Amygdala (tissue), 56 donors: ENCODE measurements at places on chromosomes 16 and 17.

DNA sequence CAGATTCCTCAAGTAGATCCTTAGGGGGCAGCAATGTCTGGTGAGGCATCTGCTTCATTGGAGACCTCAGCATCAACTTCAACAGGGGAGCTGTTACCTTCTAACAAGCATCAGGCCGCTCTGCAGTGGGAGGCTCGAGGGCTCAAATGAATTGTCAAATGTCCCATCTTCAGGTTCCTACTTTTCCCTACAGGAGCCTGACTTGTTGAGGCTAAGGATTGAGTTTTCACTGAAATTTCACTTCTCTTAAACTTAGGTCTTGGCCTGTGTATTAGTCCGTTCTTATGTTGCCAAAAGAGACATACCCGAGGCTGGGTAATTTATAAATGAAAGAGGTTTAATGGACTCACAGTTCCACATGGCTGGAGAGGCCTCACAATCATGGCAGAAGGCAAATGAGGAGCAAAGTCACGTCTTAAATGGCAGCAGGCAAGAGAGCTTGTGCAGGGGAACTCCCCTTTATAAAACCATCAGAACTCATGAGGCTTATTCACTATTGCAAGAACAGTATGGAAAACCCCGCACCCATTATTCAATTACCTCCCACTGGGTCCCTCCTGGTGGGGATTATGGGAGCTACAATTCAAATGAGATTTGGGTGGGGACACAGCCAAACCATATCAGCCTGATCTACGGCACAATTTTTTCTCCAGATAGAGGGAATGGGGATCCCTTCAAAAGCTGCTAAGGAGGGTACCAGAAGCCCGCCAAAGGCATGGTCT lies 5.1 kb upstream of the CD300LD start:
- DNase-seq: no peak

DNA sequence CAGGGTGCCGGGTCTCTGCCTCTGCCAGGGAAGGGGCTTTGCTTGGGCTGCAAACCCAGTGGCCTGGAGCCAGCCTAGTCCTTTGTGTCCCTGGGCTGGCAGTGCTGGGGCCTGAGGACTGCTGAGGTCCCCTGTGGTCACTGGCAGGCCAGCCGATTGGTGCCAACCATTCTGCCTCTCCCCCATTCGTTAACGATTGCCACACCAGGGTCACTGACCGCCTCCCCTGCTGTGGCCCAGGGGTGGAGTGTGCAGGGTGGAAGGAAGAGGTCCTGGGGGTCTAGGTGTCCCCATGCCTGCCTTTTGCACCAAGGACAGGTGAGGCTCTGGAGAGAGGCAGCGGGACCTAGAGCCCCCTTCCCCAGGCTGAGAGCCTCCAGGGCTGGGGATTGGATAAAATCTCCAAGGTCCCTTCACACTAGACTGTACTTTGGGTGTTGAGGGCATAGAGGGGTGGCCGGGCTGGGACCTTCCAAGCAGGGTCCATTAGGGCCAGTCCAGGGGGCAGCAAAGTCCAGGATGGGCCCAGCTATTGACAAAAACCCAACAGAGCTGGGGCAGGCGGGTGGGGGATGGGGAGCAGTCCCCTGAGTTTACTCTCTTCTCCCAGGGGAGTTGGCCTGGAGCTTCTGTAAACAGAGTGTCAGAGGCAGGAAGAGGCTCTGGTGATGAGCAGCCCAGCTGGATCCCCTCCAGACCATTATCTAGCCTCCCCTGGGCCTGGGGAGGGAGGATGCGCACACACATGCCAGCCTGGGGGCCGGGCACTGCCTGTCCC lies 1.1 kb downstream of the VASN start:
- peak; percentile 17 for DNase-seq

DNA sequence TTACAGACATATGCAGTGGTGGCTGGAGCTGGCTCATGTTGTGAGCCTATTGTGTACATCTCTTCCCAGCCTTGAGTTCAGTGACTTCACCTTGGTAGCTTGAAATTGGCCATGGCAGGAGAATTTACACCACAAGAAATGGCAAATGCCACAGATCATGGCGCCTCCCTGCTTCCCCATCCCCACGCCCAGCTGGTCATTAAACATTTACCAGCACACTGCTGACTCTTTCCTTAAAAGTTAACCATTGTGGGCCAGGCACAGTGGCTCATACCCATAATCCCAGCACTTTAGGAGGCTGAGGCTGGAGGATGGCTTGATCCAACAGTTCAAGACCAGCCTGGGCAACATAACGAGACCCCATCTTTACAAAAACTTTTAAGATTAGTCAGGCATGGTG lies 22.6 kb upstream of the ITGB4 start:
- no peak for DNase-seq

DNA sequence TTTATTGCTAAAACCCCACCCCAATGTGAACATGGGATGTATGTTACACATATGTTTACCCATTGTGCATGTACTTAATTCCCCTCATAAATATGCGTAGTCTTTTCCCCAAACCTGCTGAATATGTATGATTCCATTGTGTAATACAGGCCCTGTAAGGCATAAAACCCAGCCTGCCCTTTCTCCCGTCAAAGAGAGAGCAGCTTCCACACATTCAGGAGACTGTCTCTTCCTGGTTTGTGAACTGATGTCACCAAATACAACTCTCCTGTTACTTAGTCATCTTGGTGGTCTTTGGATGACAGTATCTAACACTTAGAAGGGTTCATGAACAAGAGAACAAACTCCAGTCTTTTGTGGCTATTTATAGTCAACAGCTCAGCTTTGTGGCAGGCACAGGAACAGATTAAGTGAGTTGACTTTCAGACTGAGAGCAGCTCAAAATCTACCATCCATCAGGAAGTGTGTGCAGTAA lies 24.7 kb upstream of the TMC7 start:
- no peak for DNase-seq

DNA sequence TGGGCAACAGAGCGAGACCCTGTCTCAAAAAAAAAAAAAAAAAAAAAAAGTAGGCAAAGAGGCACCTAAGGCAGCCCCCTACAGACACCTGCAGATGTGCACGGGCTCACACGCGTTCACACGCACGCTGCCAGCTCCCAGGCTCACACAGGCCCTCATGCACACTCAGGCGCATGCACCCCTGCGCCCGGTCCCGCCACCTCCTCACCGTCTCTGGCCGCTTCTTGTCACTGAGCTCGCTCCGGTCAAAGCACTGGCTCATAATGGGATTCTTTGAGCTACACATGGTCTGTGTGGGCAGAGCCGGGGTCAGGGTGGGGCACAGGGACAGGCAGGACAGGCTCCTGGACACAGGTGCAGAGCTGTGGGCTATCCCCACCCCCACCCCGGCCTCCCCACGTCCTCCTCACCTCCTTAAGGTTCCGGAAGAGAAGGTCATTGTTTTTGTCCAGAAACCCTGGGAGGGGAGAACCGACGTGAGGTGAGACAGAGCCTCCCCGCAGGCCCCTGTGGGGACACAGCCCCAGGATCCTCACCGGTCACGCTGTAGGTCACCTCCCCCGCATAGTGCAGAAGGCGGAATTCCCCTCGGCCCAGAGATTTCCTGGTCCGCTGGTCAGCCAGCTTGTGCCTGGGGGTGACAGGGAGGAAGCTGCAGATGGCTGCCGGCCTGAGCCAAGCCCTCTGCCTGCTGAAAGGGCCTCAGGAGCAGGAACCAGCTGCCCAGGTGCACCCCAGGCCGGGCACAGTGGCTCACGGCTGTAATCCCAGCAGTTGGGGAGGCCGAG lies 17.9 kb downstream of the MYO1C start:
- DNase-seq: no peak

DNA sequence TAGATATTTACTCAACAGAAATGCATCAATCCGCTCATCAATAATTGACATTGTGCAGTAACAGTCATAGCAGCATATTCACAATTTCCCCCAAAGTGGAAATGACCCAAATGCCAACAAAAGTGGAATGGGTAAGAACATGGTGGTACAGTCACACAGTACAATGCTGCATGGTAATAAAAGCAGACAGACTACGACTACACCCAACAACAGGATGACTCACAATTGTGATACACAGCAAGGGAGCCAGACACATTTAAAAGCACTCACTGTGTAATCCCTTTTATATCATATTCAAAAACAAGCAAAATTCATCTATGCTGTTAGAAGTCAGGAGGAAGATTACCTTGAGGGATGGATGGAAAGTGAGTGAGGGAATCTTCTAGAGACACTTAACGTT lies 76.5 kb upstream of the NUDT7 start:
- DNase-seq: no peak

- no peak for DNase-seq
These were observed 510 bp downstream of the CRISPLD2 start for GRCh38 chr16:84820305-84820684.

DNA sequence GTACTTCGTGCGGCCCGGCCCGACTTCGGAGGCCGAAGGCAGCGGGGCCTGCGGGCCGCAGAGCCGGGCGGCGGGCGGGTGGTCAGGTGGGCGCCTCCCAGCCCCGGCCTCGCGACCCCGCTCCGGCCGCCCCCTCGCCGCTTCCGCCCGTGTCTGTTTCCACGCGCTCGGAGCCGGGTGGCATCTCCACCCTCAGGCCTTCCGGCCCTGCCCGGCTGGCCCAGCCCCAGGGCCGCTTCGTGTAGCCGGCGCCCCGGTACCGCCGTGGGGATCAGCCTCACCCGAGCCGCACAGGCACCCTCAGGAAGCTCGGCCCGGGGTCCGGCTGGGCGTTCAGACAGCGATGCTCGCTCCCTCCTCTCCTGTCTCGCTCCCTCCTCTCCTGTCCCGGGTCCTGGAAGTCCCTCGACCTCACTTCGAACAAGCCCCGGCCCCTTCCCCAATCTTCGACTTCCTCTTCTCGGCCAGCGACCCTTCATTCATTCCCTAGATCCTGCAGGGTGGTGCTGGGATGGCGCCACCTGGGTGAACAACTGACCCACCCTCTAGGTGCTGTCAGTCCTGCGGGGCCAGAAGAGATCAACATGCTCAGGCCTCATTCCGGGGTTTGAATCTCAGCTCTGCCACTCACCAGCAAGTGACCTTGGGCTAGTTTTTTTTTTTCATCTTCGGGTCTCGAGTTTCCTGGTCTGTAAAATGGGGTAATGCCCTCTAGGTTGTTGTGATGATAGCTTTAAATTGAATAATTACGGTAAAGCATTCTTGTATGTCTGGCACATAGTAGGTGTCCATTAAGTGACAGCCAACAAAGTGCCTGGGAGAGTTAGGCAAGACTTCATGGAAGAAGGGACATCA lies 610 bp downstream of the VPS4A start:
- DNase-seq: no peak

GRCh38 chr16:25052530-25052929 lies 37.4 kb upstream of the ARHGAP17 start:
- DNase-seq: no peak

DNA sequence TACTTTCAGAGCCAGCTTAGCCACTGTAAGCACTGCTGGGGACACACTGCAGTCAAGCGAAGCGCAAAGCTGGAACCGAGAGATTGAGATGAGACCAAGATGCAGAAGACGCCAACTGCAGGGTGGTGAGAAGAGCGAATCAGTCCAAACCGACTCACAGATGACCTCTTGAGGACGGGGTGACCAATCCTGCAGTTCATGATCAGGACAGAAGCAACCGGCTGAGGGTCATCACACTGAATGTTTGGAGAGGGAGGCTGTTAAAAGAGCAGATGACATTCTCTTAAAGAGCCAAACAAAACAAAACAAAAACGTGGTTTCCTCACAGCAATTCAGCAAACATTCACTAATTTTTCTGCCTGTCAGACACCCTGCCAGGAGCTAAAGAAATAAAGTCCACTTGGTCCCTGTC lies 8.5 kb downstream of the HASPIN start:
- DNase-seq: no peak

DNA sequence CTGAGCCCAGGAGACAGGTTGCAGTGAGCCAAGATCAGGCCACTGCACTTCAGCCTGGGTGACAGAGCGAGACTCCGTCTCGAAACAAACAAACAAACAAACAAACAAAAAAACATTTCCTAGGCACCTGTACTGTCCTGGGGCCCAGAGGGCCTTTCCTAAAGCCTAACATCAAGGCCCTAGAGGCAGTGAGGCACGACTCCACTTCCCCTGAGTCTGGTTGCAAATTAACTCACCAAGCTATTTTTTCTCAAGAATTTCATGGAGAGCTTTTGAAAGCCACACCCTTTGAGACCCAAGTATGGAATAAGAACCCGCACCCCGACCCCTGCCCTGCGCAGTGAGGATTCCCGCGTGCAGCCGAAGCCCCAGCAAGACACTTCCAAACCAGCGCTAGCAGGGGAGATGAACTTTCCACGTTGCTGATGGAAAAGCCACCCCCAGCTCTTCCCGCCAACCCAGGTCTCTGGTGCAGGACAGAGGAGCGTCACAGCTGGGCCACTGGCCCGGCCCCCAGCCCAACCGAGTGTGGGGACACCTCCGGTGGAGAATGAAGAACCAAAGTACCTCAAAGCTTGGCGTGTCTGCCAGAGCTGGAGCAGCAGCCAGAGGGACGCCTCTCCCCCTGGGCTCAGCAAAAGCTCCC lies 1.2 kb downstream of the CHST5 start:
- no peak for DNase-seq

DNA sequence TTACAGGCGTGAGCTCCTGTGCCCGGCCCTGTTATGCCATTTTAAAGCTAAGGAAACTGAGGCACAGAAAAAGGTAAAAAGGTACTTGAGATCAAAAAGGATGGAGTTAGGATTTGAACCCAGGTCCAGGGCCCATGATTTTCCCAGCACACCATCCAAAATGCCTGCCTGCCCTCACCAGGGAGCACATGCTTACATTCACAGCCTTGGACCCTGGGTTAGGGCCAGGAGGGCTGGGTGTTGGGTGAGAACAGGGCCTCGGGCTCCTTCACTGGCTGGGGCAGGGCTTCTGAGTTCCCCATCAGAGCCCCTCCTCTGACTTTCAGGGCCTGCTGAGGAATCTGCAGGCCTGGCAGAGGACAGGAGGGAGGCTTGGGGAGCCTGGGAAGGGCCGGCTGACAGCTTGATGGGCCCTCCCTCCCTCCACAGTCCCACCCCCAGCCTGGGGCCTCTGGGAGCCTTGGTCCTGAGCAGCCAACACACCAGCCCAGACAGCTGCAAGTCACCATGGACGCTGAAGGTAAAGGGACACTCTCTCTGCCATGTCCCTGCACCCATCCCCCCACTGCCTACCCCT lies at the start of gene QPRT:
Gene QPRT (plus strand): TSS at position 490 of the 577 bp plus-strand sequence. CDS start 18 bp downstream, at position 508.
- no peak for DNase-seq

GRCh38 chr16:30528799-30529457 lies 2.6 kb upstream of the ZNF768 start:
- DNase-seq: no peak

GRCh38 chr16:3999479-4000325 lies 116.5 kb downstream of the ADCY9 start:
- peak; percentile 33 for DNase-seq

GRCh38 chr17:80180192-80180591 lies 10.4 kb downstream of the CARD14 start:
- DNase-seq: no peak

GRCh38 chr16:74232806-74233465 lies 63.7 kb upstream of the PSMD7 start:
- no peak for DNase-seq

DNA sequence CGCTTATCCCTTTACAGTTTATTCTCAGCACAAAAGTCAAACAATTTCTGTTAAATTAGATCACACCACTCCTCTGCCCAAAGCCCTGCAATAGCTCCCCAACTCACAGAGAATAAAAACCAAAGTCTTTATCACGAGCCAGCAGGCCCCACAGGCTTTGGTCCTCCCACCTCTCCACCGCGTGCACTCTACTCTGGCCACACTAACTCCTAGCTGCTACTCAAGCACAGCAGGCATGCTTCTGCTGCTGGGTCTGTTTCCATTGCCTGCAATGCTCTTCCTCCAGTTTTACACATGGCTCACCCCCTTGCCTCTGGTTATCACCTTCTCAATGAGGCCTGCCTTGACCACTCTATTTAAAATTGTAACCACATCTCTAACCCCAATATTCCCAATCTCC lies 27.6 kb downstream of the HELZ start:
- no peak for DNase-seq
